ENCODE measurements at places on chromosomes 2 and 18.
A peak's percentile ranks its signal among the peaks of the same experiment; 100 is the strongest.

GRCh38 chr18:62566199-62566598 is 43.4 kb downstream of the ZCCHC2 start:
- peaks cover 66% of the 10 kb centered on the region for H3K36me3 ChIP-seq
- no peaks in the 10 kb centered on the region for H3K27me3 ChIP-seq
- H3K4me3 ChIP-seq: no peak overlapping the region
- peaks cover 4% of the 10 kb centered on the region for H3K4me1 ChIP-seq
- peak; percentile 40 for DNase-seq
- H3K27ac ChIP-seq: no peak overlapping the region

DNA sequence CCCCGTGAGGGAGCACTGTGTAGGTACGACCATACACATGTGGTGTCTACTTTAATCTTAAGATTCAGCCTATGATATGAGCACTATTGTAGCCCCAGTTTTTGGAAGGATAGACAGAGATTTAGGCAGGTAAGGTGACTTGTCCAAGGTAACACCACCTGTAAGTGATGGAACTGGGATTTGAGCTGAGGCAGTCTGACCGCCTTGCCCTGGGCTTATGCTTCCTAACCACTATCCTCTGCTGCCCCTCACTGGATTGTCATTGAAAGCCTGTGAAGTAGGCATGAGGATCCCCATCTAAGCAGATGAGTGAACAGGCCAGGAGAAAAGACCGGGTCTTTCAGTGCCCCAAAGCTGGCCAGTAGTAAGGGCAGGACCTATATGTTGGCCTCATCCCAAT is 343.8 kb downstream of the CYRIA start:
- H3K27ac ChIP-seq: no peak overlapping the region
- no peak overlapping the region for H3K4me3 ChIP-seq
- H3K27me3 ChIP-seq: no peaks in the 10 kb centered on the region

DNA sequence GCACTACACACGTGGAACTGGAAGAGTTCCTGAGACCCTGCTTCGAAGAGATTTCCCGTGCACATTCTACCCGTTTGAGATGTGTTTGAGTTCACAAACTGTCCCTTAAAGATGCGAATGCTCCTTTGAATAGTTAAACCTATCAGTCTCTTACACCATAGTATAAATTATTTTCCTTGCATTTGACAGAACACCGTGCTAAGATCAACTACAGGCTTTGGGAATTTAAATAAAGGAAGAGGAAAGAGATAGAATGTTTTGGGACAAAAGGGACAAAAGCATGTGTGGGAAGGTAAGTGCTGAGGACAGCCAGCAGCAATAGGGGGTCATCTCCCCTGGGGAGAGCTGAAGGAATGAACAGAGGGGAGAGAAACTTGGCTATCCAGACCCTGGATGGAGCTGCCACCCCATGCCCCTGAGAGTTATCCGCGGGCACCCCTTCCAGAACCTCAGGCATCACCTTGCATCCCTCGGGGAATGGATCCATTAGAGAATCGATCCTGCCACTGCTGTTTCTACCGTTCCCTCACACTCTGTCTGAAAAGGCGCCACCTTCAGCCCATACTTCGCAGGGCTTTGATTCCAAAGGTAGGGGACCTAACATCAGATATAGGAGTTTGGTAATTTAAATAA is 888 bp upstream of the ADCY3 start:
- H3K4me3 ChIP-seq: peak overlapping the region; percentile 68
- DNase-seq: peak; percentile 47
- H3K36me3 ChIP-seq: peaks cover 16% of the 10 kb centered on the region
- H3K27ac ChIP-seq: peak overlapping the region; percentile 20
- peaks cover 32% of the 10 kb centered on the region for H3K4me1 ChIP-seq

DNA sequence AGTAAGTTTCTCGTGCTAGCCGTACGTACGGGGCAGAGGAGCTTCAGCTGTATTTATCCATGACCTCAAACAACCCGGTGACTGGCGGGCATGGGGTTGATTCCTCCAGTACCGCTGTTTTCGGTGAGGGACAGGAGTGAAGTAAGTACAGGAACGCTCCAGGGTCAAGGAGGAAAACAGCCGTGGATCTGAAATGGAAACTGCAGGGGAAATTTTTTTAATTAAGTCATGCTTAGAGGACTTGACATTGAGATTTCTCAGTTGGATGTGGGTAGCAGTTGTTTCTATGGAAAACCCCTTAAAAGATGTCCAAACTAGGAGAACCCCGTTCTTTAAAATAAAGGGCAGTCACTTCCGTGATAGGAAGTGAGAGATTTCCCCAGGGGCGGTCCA is 1.2 kb downstream of the RAB12 start:
- peak overlapping the region; percentile 88 for H3K27ac ChIP-seq
- H3K27me3 ChIP-seq: peaks cover 12% of the 10 kb centered on the region
- H3K4me1 ChIP-seq: peaks cover 55% of the 10 kb centered on the region
- peak; percentile 40 for DNase-seq
- peaks cover 23% of the 10 kb centered on the region for H3K36me3 ChIP-seq
- peak overlapping the region; percentile 94 for H3K4me3 ChIP-seq
